ENCODE measurements at places on chromosomes 5 and 9.

- DNase-seq: no peak
These were observed 31.7 kb upstream of the PPP2R2B start for GRCh38 chr5:146910239-146910638.

GRCh38 chr5:33241802-33242201, 199.0 kb upstream of the TARS1 start:
- no peak for DNase-seq

DNA sequence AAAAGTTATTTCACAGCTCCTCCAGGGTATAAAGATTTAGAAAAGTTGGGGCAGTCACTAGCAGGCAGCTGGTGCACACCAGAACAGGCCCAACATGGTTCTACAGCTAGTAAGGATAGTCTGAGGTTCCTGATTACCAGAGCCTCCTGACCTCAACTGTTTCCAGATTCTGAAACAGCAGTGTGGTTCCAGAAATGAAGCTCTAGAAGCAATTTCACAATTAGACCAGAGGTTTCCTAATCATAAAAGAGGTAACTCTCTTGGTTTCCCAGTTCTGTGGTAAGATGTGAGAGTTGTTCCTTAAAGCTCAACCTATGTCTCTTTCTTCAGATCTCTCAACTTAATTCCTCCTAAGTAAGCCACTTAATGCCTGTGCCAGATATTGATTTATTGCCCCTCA, 11.9 kb downstream of the AGTPBP1 start:
- no peak for DNase-seq

DNA sequence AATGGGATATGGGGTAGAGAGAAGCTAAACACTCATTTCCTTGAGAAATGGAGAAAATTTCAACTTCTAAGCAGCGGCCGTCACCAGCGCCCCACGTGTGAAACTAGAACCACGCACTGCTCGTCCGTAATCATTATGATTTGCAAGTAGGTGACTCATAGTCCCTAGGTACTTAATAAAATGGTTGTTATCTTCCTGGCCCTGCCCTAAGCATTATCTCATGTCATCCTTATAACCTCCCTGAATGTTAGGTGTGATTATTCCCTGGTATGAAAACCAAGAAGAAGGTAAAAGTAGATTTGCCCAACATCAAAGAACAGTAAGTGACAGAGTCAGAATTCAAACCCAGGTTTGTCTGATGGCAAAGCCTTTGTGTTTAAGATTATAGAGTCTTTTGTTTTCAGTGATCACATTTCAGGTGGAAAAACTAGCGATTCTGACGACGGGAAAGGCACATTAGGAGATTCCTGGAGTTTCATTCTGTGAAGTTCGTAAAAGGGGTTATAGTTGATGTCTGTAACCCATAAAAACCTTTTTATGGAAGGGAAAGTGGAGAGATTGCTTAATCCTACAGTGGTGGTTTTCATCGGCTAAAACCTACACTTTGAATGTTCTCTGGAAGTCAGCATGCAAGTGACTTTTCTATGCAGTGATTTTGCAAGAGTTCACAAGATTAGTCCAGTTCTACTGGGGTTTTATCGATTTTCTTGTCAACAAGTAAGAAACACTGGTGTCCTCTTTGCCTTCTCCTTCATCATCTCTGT, 202.9 kb upstream of the WWC1 start:
- DNase-seq: no peak

DNA sequence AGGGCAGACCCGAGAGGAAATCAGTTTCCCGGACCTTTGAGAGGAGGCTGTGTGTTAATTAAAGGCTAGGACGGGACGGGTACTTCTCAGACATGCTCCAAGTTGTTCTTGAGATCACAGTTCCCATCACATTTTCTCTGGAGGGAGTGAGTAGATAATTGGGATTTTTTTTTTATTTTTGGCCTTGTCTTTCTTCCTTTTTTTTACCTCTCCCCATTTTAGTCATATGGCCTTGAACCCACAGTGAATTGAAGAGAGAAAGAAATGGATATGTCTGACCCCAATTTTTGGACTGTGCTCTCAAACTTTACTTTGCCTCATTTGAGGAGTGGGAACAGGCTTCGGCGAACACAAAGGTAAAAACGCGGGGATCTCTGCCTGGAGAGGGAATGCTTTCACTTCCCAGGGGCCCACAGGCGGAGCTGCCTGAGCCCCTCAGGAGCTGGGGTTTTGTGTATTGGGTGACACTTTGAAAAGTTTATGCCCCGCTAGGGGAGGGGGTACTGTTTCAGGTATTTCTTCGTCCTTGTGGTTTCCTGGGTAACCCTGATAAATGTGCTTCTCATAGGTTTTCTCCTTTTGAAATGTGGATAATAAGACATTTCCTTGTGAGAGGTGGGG, 191.8 kb downstream of the CD180 start:
- no peak for DNase-seq

GRCh38 chr9:93060746-93061259, 2.3 kb downstream of the SUSD3 start:
- no peak for DNase-seq

GRCh38 chr9:70510157-70510770, 95.8 kb upstream of the KLF9 start:
- no peak for DNase-seq

DNA sequence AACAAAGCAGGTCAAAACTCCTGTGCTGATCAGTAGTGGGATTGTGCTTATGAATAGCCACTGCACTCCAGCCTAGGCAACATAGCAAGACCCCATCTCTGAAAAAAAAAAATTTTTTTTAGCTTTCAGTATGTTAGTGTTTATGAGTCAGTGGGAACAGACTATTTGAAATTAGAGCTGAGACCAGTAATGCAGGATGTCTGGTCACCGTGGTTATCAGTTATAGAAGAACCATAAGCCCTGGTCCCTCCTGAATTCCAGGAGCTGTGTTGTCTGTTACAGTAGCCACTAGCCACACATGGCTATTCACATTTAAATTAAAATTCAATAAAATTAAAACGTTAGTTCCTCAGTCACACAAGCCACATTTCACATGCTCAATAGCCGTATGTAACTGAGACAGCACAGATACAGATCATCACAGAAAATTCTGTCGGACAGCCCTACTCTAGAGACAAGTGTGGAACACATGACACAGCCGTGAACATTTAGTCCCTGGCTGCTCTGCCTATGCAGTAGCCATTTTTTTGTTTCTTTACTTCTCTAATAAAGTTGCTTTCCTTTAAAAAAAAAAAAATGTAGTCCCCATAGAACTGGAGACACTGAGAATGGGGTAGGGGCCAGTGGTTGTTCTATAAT, 96.1 kb upstream of the SAP30L start:
- DNase-seq: no peak

DNA sequence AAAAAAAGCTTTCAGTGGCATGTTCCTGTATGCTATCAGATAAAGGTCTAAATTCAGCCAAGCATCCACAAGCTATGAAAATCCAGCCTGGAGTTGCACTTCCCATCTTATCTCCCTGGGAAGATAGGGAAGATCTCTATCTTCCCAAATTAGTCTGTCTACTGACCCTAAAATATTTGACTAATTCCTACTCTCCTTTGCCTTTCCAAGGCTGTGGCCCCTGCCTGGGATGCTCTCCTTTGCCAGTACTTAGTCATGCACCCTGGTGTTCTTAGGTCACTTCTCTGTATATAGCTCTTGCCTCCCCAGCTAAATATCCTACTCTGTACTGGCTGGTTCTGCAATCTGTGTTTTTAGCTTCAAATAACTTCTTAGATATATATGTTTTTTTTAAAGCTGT, 44.0 kb upstream of the PLPP1 start:
- no peak for DNase-seq

DNA sequence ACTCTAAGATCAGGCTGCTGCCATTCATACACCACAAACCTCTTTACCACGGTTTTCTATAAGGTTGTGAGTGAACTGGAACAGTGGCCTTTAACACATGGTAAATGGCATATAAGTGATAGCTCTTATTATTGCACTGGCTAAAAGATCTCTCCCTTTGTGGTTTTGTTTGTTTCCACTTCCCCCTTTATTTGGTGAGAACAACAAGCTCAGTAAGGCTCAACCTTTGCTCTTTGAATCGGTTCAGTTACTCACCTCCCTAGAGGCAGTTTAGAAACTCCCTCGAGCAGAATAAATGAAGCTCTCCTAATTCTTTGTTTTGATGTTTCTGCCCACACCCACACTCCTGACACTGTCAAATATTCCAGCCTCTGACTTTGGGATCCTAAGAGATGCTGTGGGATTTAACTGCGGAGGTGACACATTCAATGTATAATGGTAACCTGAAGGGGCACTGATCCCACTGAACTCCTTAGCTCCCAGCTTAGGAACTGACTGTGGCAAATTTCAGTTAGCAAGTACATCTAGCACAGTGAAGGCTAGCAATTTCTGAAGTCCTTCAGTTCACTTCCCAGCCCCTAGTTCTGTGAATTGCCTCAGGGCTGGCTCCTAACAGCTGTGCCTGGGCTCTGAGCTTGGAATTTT, 22.5 kb upstream of the RAD23B start:
- DNase-seq: no peak

GRCh38 chr5:172835994-172836356, 1.9 kb downstream of the ERGIC1 start:
- no peak for DNase-seq

DNA sequence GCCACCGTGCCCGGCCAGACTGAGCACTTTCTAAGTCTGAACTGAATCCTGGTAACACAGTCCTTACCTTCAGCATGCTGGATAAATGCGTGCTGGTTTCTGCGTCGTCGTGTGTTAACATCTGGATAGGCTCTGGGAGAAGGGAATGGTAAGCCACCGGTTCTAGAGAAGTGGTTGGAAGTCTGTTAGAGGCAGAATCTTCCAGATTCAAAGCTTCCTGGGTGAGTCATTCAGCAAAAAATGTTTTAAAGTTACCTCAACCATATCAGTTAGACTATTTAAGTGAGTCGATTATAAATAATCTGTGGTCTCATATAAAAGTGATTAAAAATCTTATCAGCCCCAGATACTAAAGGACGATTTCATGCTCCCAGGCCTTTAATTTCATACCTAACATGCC, 256.5 kb upstream of the NFIL3 start:
- DNase-seq: no peak

- DNase-seq: no peak
These were observed 70.4 kb upstream of the CTSV start for GRCh38 chr9:97109194-97109811.

GRCh38 chr5:160508780-160509361, 87.2 kb downstream of the PTTG1 start:
- DNase-seq: peak; percentile 21

GRCh38 chr9:121686930-121687541, 35.6 kb downstream of the DAB2IP start:
- DNase-seq: peak; percentile 5

DNA sequence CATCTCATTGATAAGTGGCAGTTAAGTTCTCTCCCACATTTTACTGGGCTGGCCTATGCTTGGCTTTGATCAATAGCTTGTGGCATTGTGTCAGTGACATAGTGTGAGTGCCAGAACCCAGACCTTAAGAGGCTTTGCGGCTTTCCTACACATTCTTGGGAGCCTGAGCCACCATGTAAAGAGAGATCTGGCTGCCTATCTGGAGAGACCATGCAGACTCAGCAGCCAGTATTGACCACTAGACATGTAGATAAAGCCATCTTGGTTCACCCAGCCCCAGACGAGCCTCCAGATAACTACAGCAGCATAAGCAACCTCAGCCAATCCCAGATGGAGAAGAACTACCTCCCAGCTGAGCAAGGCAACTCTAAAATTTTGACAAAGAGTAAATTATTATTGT, 28.6 kb downstream of the C9orf153 start:
- no peak for DNase-seq

DNA sequence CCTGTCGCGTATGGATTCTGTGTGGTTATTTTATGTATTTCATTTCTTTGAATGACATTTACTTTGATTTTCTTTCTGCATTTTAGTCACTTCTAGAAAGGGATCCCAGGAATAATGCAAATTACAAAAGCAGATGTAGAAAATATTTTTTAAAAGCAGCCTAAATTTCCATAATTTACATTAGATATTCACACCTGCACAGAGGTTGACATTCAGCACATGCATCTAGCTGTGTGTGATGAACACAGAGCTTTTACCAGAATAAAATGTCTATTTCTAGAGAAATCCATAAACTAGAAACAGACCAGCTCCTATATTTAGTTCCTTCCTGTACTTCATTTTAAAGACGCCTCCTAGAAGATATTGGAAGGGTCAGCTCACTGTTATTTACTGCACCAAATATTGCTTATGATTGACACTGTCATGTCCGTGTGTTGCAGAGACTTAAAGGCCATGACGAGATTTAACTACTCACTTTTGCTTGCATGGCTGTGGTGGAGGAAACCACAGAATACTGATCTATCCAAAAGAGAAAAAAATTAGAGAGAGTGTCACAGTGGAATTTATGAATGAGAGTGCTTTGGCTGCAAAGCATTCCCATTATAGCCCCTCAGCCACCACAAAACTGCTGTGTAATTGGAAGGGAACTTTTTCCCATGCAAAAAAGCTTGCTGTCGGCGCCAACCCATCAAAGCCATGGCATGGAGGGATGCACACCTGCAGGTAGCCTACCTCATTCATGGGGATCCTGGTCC, 58.1 kb downstream of the EBF1 start:
- DNase-seq: no peak

GRCh38 chr5:57311921-57312735, 138.3 kb downstream of the GPBP1 start:
- DNase-seq: no peak

DNA sequence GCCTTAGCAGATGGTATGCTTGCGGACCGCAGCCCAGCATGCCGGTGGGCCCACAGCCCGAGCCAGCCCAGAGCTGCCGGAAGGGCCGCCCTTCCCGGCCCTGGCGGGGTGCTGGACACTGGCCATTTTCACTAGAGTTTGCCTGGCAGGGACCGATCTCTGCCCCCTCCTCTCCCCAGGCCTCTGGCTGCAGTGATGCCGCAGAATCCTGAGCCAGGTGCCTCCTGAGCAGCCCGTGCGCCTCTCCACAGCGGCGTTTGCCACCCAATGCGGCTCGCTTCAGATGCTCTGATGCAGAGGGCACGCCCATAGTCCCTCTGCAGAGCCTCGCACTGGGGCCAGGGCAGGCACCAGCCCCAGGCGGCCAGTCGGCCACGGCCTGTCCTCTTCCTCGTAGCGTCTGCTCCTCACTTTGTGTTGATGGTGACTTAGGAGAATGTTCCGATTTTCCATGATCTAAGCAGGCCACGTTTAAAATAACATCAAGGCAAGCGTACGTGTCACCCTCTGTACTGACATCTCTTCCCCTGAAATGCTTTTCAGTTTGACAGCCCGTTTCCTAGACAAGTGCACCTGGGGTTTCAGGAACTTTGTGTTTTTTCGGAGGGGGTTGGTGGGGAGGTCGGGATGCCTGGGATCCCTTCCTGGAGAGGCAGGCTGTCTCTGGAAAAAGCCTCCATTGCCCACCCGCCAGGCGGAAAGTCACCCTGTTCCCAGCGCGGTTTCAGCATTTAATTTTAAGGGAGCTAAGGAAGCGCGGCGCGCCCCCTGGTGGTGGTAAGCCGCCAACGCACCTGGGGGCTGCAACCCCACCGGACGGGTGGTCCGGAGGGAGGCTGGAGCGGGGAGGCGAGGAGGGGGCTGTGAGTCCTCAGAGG, 29.8 kb upstream of the HMCN2 start:
- peak; percentile 47 for DNase-seq

GRCh38 chr5:109779036-109779735, 89.5 kb downstream of the MAN2A1 start:
- no peak for DNase-seq

GRCh38 chr5:158819095-158819494, 280.6 kb downstream of the EBF1 start:
- no peak for DNase-seq

Measured in effector memory CD4-positive, alpha-beta T cell (primary cell).